T-helper 22 cell (primary cell): ENCODE measurements at places on chromosomes 2 and 18.

GRCh38 chr18:74389991-74390390 lies 67.1 kb downstream of the DIPK1C start:
- DNase-seq, result no peak

DNA sequence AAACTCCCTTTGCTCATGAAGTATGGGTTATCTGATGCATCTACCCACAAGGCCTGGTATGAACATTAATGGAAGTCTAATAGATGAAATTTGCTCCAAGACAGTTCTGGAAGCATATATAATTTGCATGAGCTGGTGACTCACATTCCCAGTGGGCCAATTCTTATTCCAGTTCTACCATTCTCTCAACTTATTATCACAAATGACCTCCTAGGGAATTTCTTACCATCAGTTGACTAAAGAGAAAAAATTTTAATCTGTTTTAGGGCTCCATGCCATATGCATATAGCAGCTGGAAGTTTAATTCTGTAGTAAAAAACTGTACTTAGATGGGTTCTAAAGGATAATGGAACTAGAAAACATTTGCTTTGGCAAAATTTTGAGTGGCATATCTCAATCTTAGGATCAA lies 165.2 kb upstream of the COL3A1 start:
- DNase-seq, result no peak

- no peak for DNase-seq
Measured at GRCh38 chr18:23421277-23421676, 31.8 kb upstream of the RIOK3 start.

- DNase-seq, result no peak
Measured at GRCh38 chr2:11396467-11397445, 52.3 kb upstream of the ROCK2 start.

GRCh38 chr2:125942585-125943424 lies 713.2 kb upstream of the GYPC start:
- DNase-seq, result no peak
